ENCODE measurements at places on chromosomes 6 and 20.

DNA sequence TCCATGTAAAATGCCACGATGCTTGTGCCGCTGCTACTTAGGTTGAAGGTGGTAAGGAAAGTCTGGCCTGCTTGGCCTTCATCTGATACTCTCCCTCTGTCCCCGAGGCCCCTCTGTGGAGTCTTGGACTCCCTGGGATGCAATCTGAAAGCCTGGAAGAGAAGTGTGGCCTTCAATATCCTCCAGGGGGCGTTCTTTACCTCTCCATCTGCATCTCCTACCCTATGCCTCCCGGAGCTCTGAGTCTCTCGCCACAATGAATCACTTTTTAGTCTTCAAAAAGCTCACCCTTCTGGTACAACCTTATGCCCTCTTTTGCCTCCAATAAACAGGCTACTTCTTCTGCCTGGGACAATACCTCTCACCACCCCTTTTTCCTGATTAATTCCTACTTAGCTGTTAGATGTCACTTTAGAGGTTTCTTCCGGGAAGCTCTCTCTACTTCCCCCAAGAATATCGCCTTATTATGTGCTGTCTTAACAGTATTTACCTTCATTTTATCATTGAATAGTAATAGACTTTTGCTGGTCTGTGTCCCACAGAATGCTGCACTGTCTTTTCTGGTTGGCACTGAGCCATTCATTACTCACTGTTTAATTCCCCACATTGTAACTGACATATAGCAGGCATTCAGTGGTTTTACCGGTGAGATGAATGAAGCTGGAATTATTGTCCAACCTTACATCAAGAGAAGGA is 13.9 kb upstream of the ATG5 start:
- DNase-seq = no peak

GRCh38 chr20:49001741-49002140 is 44.4 kb upstream of the CSE1L start:
- no peak for DNase-seq

GRCh38 chr6:20811109-20811761 is 277.0 kb downstream of the CDKAL1 start:
- DNase-seq = no peak

DNA sequence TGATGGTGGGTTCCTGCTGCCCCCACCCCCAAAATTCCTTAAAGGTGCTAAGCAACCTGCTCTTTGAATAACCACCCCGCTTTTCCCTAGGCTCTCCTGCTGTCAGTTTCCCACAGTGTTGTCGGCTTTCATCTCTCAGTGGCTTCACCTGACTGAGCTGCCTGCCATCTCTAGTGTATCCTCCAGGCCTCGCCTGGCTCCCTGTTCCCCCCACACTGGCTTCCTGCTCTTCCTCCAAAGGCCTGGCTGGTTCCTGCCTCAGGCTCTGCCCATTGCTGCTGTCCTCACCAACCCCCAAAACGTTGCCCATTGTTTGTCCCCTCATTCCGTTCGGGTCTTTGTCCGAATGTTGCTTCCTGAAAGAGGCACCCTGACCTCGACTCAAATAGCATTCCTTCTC is 93.8 kb upstream of the POPDC3 start:
- no peak for DNase-seq

- DNase-seq = no peak
Measured at GRCh38 chr6:108687921-108688320, 127.2 kb downstream of the FOXO3 start.

DNA sequence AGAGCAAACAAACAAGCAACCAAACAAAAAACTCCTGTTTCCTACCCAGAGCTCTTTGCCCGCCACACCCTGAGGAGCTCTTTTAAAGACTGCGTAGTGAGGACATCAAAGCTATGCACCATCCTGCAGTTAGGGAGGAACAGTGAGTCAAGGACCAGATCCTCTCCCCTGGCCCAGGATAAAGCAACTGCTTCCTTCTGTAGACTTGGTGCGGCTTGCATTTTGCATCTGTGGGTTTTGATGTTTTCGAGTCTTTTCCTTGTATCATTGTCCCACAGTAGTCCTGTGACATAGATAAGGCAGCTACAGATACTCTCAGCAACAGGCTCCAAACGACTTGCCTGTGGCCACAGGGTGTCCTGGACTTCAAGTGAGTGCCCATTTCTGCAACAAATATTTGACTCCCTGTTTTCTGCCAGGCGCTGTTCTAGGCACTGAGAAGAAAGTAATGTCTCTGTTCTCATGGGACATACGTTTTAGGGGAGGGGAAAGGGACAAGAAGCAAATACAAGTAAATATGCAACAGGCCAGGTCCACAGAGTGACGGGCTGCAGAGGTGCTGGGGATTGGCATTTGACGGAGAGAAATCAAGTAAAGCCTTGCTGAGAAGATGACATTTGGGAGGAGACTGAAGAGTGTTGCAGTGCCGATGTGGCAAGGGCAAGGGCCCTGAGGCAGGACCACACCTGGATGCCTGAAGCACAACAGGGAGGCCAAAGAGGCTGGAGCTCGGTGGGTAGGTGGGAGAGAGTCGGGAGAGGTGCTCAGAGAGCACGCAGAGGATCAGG is 35.9 kb upstream of the MAP3K4 start:
- no peak for DNase-seq

DNA sequence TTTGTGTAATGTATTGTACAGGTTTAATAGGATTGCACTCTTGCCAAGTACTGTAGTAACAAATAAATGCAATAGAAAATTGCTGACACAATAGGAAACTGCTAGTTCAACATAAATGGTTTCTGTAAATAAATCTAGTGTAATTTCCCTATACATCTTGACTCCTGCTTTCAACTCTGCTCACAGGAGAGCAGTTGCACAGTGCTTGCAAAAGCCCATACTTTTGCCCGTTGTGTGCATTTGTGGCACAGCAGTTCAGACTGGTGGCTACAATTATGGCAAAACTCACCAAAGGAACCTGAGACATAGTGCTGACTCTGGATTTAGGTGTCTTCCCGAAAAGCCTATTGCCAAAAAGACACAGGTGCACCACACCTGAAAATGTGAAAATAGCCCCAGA is 953.3 kb upstream of the SLC35B3 start:
- no peak for DNase-seq

- no peak for DNase-seq
Measured at GRCh38 chr6:52221302-52221701, 23.0 kb downstream of the IL17F start.

GRCh38 chr6:111750753-111751673 is 122.2 kb downstream of the FYN start:
- DNase-seq = no peak

- no peak for DNase-seq
Measured at GRCh38 chr6:81480139-81480538, 272.3 kb downstream of the TENT5A start.

DNA sequence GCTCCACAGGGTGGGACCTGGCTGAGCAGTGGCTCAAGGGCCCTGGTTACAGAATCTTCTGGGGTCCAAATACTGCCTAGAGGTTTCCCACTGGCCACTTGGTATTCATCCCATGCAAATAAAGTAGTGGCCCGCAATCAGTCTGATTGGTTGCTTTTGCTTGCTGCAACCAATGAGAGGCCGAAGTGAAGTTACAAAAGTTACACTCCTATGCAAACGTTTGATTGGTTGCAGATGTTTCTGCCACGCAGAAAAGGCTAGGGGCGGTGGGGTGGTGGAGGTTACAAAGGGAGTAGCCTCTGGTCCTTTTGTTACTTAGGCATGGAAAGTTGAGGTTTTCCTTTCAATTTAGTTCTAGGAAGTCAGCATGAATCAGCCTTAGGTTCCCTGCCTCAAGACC is 3.6 kb upstream of the NHLRC1 start:
- no peak for DNase-seq

DNA sequence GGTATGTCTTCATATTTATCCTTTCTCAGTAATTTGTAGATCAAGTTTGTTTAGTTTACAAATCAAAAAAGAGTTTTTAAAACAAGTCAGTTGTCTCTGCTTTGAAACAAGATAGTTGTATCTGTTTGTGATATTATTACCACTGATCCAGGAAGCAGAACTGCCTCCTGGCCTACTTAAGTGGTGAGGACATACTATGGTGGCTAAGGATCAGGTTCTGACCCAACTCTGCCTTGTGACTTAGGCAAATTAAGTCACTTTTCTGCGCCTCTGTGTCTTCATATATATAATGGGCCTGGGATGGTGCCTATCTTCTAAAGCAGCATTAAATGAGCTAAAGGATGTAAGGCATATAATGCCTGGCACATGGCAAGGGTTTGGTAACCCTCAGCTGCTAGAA is 8.7 kb downstream of the ANKS1A start:
- DNase-seq = no peak

GRCh38 chr20:56348305-56348693 is 10.5 kb upstream of the FAM210B start:
- no peak for DNase-seq
